ENCODE measurements at places on chromosomes 12 and 14. TPM values are rescaled to one million over a fixed set of nuclear protein-coding genes. Genes with fewer than 3 reads are reported as not detected.

- DNase-seq = no peak
Measured at GRCh38 chr12:53325511-53326061, 4.2 kb upstream of the AAAS start.

DNA sequence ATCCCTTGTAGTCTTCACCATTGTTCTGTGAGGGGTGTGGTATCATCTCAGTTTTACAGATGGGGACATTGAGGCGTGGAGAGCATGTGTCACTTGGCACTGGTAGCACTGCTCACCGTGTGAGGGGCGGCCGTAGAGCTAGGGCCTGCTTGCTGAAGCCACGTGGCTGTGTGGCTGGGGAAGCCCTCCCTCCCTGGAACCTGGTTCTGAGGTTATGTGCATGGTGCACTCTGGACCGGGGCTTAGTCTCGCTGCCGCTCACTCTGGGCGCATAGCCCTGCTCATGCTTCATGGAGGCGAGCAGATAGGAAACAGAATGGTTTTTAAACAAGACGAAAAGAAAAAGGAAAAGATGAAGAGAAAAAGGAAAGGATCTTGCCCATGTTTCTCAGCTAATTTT is 46.1 kb downstream of the CACNA1C start:
- DNase-seq = no peak

DNA sequence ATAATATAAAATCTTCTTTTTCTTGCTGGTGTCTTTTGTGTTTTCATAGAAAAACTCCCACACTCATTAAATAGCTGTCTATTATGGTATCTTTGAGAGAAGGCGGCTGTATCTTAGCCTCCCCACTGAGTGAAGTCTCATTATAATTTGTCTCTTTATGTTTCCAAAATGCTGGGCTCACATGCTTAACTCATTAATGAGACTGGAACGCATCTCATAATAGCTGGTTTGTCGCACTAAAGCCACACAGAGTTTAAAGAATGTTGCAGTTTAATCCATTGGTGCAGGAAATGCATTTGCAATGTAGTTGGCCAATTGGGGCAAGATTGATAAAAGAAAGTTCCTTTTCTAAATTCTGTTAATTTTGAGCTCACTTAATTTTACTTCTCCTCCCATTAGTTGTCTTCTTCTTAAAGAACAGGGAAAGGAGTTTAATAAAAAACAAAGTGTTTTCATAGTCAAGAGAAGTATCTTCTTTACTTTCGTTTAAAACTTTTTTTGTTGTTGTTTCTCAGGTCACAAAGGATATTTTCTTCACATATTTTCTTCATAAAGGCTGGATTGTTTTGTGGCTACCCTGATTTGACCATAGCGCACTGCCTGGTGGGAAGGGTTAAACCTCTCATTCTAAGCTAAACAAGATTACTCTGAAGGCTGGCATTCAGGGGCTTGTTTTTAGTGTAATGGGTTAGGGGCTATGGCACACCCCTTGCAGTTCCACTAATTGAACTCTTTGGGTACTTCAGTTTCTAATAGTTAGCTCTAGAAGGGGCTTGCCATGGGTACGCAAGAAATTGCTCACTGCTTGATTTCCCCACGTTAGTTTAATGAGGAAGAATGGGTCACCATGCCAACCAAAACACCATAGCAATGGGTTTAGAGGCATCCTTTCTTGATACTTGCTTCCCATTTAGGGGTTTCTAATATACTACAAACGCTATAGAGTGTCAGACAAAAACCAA is 197.0 kb downstream of the TMTC2 start:
- DNase-seq = no peak

DNA sequence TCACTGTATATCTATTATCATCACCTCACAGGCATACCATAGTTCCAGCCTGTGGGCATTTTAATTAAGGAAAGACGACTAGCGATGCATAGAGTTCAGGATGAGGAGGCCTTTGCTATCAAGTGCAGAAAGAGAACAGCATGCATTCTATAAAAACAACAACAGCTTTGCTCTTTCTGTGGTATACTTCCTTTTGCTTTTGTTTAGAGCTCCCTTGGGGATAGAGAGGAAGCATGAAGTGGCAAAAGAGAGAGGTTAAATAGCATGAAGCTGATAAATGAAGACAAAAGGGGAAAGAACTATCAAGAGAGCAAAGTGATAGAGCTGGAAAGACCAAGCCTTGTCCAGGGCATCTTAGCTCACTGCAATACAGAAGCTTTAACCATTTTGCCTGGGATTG is 23.5 kb downstream of the IFNG-AS1 start:
- no peak for DNase-seq

- no peak for DNase-seq
Measured at GRCh38 chr14:69152902-69153151, at the start of gene DCAF5. TSS of gene DCAF5 (minus strand) at chr14:69153119. CDS start at chr14:69152978, 141 bp downstream.

- no peak for DNase-seq
Measured at GRCh38 chr12:6550294-6551062, 5.4 kb downstream of the IFFO1 start.

- DNase-seq = peak; percentile 15
Measured at GRCh38 chr14:31881531-31882310, 195.4 kb upstream of the ARHGAP5 start.

- DNase-seq = peak; percentile 70
Measured at GRCh38 chr12:79174626-79175025, 310.1 kb downstream of the SYT1 start.

GRCh38 chr12:22355011-22355580 is 20.6 kb upstream of the ST8SIA1 start:
- peak; percentile 2 for DNase-seq

DNA sequence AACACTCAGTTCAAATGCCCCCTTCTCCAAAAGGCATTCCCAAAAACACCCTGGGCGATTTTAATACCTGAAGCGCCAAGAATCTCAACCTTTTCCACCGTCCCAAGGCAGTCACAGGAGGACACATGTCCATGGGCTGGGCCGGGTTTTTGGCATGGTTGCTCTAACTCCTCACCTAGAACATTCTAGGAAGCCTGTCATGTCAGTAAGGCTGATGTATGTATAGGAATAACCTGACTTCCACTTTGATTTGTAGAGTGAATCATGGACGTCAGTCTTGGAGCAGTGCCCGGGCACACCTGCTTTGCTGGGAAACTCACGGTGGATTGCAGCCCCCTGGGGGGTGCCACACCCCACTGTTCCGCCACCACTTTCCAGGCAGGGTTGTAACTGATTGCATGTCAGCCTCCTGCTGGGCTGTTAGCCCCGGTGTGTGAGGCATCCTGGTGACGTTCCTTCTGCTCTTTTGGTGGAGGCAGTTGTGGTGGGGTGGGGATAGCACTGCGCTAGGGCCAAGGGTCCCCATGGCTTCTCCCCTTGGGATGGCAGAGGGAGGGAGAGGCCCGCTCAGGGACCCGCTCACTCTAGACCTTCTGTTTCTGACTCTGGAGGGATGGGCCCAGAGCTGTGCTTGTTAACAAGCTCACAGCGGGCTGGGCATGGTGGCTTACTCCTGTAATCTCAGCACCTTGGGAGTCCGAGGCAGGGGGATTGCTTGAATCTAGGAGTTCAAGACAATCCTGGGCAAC is 35.2 kb upstream of the FAM181A start:
- DNase-seq = peak; percentile 7

DNA sequence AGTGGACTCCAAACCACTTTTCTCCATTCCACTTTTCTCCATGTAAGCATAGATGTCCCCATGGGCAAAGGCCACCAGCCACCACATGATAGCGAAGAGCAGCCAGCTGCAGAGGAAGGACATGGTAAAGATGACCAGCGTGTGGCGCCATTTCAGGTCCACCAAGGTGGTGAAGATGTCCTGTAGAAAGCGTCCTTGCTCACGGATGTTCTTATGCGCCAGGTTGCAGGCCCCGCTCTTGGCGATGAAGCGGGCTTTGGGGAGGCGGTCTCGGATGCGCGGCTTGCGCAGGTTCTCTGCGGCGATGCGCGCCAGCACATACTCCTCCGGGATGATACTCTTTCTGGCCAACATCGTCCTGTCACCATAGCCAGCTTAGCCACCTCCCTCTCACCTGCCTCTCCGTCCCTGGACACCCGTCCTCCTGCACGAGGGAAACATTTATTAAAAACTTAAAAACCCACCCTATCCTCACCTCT is 1.2 kb downstream of the KCNJ8 start:
- DNase-seq = peak; percentile 11

DNA sequence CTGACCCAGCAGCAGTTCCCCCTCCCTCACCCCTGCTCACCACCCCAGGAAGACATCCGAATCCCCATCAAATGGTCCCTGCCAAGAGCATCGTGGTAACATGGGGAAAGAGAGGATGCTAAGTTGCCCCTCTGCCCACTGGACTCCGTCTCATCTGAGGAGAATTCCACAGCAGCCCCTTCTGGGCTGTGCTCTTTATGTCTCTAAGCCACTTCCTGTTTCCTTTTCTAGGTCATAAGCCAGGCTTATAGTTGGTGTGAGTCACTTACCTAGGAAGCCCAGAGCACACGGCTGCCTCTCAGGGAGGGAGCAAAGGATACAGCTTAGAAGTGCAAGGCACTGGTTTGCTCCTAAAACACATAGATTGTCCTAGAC is 76.0 kb downstream of the VCPKMT start:
- peak; percentile 91 for DNase-seq

DNA sequence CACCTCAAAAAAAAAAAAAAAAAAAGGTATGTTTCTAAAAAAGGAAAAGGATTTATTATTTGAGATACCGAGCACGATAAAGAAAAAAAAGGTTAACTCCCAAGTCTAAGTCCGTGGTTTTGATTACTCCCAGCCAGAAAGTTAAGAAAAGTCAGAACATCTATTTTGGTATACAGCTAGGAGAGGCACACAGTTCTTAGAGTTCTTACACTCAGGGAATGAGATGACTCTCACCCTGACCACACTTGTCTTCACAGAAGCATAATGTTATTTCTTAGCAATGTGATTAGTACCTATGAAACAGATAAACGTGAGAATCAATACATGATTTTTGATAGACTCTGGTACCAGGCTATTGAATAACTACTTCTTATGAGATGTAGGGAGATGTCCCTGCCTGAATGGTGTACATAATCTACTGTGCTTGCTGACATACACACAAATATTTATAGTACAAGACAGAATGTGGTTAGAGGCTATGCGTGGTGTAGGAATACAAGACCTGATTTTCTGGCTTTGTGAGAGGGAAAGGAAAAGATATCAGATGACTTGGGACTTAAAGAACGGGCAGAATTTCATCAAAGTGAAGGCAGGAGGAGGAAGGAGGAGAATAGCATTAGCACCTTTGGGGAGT is 31.6 kb downstream of the LIMA1 start:
- DNase-seq = peak; percentile 86

DNA sequence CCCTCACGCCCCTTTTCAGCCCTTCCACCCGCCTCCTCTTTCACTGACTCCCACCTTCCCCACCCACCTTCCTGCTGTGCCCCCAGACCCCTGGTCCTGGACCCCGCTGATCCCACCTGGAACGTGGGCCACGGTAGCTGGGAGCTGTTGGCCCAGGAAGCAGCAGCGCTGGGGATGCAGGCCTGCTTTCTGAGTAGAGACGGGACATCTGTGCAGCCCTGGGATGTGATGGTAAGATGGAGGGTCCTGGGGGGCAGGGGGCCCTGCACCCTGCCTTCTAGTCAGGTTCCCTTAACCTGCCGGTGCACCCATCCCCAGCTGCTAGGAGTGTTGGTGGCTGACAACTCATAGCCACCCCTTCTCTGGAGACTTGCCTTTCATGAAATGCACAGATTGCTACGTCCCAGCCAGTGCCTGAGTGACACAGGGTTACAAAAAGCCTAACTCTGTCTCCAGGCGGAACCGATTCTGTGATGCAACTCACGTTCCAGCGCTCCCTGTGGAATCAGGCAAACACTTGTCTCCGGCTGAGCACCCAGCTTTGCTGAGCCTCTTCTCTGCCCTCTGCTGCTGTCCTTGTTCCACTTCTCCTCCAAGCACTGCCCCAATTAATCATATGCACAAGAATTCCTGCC is 15.0 kb upstream of the OAS2 start:
- DNase-seq = no peak

GRCh38 chr12:65699251-65699650 is 125.0 kb upstream of the HMGA2 start:
- DNase-seq = peak; percentile 34

- DNase-seq = peak; percentile 56
Measured at GRCh38 chr14:22265319-22266141, 323.5 kb downstream of the DAD1 start.

DNA sequence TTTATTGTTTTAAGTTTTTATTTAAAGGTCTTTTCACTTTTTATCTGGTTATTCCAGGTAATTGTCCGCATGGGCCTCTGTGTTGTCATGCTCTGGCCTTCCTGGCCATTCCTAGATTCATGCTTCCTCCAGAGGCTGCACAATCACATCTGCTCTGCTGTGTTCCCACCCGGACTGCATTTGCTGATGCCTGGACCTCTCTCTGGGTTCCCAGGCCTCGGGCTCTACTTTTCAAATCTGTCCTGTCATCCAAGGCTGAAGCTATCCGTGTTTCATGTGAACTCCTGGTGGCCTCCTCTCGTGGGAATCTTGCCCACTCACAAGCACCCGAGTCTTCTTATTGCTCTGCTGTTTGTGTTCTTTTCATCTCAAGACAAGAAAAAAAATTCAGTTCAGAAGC is 16.1 kb upstream of the VDR start:
- no peak for DNase-seq

DNA sequence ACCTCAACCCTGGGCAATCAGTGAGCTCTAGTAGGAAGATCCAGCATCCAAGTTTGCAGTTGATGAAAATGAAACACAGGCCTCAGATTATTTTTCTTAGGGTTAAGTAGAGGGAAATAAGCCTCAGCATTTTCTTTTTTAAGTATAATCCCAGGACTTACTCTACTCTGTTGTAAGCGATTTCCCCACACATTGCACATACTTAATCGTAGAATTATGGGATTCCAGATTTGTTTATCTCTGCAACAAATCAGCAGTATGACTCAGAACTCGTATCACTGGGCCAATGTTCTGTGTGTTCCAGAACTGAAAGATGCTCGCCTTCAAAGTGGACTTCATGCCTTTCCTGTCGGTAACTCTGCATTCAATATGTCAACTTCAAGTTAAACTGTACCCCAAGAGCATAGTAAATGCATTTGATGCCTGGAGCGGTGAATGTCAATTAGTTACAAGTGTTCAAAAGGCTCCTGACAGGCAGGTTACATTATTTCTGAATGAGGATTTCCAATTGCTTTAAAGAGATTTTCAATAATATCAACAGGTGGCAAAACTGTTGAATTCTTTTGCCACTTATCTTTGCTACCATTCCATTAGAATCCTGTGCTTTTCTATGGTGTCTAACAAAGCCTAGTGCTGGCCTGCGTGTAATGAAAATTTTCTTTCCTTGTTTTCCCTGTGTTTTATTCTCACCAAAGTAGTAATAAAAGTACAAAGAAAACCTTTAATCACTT is 323.8 kb upstream of the SYT1 start:
- DNase-seq = no peak

DNA sequence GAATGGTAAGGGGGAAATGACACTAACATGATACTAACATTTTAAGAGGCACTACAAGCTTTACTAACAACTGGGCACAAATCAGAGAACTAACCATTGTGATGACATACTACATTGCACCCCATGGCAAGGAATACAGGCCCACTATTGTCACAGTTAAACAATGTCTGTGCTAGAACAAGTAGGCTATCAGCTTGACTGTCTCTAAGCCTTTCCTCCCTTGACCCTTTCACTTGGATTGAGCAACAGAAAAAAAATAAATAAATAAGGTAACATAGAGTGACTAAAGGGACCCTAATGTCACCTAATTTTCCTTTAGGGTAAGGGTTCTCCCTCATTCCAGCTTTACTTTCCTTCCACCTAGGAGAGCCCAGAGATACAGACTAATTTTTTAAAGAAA is 4.4 kb downstream of the SLC38A2 start:
- DNase-seq = no peak

The TSPAN9 gene
- total RNA-seq = 5.1 TPM

The GPR65 gene
- not detected for total RNA-seq

The TAS2R7 gene
- total RNA-seq = not detected

The NUP37 gene
- 81.6 TPM for total RNA-seq

The SAMD15 gene
- total RNA-seq = 1.2 TPM

The GPR84 gene
- not detected for total RNA-seq

The RHOJ gene
- not detected for total RNA-seq

The KRT71 gene
- total RNA-seq = not detected

All from PC-3 (cell line).